ENCODE measurements at places on chromosomes 16 and 17.

- H3K27ac ChIP-seq: no peak overlapping the region
- H3K27me3 ChIP-seq: no peaks in the 10 kb centered on the region
- DNase-seq: no peak
- H3K36me3 ChIP-seq: peaks cover 6% of the 10 kb centered on the region
These were observed 44.3 kb downstream of the XYLT1 start for GRCh38 chr16:17426451-17426850.

DNA sequence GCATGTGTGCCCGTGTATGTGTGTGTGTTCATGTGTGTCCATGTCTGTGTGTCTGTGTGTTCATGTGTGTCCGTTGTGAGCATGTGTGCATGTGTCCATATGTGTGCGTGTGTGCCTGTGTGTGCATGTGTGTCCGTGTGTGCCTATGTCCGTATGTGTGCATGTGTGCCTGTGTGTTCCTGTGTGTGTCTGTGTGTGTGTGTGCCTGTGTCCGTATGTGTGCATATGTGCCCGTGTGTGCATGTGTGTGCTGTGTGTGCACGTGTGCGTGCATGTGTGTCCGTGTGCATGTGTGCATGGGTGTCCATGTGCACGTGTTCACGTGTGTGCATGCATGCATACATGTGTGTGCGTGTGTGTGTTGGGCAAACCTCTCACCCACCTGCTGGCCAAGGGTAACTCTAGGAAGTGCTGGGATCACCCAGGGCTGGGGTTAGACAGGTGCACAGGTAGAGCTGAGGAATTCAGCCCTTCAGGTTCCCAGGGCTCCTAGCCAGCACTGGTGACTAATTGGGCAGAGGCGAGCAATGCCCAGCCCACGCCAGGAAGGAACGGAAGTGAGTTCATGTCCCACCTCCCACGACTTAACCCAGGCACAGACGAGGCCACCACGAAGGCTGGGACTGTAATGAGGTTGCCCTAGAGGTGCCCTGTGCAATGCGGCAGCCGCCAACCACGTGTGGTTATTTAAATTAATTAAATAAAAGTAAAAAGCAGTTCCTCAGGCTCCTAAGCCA, 8.2 kb upstream of the CSNK1D start:
- no peak for DNase-seq
- H3K4me1 ChIP-seq: peaks cover 3% of the 10 kb centered on the region
- H3K4me3 ChIP-seq: no peak overlapping the region
- H3K27ac ChIP-seq: no peak overlapping the region
- no peaks in the 10 kb centered on the region for H3K27me3 ChIP-seq

DNA sequence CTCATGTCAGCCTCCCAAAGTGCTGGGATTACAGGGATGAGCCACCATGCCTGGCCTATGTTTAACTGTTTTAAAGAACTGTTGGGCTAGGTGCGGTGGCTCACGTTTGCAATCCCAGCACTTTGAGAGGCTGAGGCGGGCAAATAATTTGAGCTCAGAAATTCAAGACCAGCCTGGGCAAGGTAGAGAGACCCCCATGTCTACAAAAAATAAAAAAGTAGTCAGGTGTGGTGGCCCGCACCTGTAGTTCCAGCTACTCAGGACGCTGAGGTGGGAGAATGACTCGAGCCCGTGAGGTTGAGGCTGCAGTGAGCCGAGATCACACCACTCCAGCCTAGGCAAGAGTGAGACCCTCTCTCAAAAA, 1.9 kb upstream of the ITGAL start:
- H3K36me3 ChIP-seq: no peaks in the 10 kb centered on the region
- no peak for DNase-seq
- H3K27ac ChIP-seq: no peak overlapping the region
- H3K4me3 ChIP-seq: no peak overlapping the region

DNA sequence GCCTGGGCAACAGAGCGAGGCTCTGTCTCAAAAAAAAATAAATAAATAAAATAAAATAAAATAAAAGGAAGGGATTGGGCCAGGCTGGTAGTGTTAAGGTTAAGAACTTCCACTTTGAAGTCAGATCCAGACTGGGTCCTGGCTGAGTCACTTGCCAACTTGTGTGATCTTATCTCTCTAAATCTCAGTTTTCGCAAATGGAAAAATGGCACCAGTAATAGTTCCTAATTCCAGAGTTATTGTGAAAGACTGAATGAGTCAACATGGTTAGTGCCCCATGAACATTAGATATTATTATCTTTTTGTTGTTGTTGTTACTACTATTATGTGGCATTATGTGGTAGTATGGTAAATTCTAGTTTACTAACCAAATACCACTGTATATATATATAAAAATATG, 188.0 kb upstream of the AXIN2 start:
- H3K4me1 ChIP-seq: no peaks in the 10 kb centered on the region
- no peaks in the 10 kb centered on the region for H3K36me3 ChIP-seq
- H3K27ac ChIP-seq: no peak overlapping the region
- no peak for DNase-seq
- no peak overlapping the region for H3K4me3 ChIP-seq

GRCh38 chr17:40557531-40558299, 7.6 kb downstream of the CCR7 start:
- no peaks in the 10 kb centered on the region for H3K36me3 ChIP-seq
- no peak overlapping the region for H3K4me3 ChIP-seq
- no peak for DNase-seq
- H3K27me3 ChIP-seq: no peaks in the 10 kb centered on the region

DNA sequence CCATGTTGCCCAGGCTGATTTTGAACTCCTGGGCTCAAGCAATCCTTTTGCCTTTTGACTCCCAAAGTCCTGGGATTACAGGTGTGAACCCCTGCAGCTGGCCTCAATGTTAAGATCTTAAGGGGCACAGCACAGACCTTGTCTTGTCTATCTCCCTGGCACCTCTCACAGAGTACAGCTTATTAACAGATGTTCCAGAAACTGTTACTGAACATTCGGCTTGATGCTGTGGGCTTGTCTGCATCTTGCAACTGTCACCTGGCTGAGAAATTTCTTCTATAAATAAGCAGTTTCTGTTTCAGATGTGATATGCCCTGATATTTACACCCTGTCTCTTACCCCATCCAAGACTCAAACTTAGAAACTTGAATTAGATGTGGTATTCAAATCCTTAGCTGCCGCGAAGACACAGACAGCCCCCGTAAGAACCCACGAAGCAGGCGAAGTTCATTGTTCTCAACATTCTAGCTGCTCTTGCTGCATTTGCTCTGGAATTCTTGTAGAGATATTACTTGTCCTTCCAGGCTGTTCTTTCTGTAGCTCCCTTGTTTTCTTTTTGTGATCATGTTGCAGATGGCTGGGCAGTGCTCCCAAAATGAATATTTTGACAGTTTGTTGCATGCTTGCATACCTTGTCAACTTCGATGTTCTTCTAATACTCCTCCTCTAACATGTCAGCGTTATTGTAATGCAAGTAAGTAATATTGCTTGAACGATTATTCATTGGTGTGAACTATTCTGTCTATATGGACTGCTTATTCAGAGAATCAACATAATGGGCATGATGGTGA, at the start of gene TNFRSF17:
TSS of gene TNFRSF17 (plus strand) at position 450 of the 791 bp plus-strand sequence. CDS start at position 565, 115 bp downstream.
- no peaks in the 10 kb centered on the region for H3K4me1 ChIP-seq
- no peak within 1 kb of the TSS for H3K27ac ChIP-seq
- H3K36me3 ChIP-seq: no peaks in the 10 kb centered on the region
- H3K4me3 ChIP-seq: no peak within 1 kb of the TSS
- DNase-seq: no peak
- no peaks in the 10 kb centered on the region for H3K27me3 ChIP-seq

Data from H9 (cell line).